Hepatocyte (in vitro differentiated cells): ENCODE measurements at places on chromosomes 2 and 18. TPM values are rescaled to one million over a fixed set of nuclear protein-coding genes. Genes with fewer than 3 reads are reported as not detected.

RPIA gene
- total RNA-seq: 7.0 and 7.7 TPM in 2 replicates

SULT1C3 gene
- total RNA-seq: 1.00 TPM in 1 of 2 replicates, not detected in the other

C2orf80 gene
- total RNA-seq: not detected in 2 replicates

- DNase-seq: peak; percentile 10
Observed at GRCh38 chr2:215528555-215528954, 92.7 kb upstream of the FN1 start.

DNA sequence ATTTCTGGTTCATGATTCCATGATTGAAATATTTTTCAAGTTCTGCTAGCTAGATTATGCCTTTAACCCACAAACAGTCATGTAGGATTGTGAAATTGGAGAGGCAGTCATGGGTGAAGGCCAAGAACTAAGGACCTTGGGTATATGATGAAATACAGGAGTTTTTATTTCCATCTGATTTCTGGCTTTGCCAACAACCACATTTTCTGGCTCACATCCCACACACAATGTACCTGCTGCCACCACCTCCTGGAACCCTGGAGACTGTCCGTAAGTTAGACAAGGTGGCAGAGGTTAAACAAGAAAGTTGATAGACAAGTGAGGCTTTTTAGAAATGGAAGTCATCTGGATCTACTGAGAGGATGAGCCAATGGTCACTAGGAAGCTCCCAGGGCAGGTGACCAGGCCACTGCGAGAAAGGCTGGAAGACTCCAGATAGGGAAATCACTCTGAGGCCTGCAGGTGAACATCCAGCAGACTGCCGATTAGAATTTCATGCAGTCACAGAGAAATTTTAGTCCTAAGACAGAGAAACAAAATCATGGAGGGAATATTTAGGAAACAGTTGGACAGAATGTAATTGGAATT lies 402.0 kb downstream of the ALK start:
- DNase-seq: peak; percentile 15

- peak; percentile 70 for DNase-seq
Observed at GRCh38 chr2:231037731-231038482, 584 bp downstream of the C2orf72 start.

DNA sequence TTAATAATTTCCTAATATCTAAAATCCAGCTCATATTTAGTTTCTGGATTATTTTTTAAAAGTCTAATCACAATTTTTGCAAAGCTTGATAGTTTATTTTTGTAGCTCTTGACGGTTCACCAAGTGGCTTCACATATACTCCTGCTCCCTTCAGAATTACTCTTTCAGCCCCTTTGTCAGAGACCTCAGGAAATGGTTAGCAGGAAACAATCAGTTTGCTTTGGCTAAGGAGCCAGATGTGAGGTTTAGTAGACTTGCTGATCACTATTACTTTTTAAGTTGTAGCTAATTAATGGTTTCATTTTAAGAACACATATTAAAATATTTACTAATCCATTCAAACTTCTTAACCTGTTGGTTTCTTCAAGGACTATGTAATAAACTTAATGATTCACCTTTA lies 2.3 kb downstream of the RBBP8 start:
- DNase-seq: no peak

DNA sequence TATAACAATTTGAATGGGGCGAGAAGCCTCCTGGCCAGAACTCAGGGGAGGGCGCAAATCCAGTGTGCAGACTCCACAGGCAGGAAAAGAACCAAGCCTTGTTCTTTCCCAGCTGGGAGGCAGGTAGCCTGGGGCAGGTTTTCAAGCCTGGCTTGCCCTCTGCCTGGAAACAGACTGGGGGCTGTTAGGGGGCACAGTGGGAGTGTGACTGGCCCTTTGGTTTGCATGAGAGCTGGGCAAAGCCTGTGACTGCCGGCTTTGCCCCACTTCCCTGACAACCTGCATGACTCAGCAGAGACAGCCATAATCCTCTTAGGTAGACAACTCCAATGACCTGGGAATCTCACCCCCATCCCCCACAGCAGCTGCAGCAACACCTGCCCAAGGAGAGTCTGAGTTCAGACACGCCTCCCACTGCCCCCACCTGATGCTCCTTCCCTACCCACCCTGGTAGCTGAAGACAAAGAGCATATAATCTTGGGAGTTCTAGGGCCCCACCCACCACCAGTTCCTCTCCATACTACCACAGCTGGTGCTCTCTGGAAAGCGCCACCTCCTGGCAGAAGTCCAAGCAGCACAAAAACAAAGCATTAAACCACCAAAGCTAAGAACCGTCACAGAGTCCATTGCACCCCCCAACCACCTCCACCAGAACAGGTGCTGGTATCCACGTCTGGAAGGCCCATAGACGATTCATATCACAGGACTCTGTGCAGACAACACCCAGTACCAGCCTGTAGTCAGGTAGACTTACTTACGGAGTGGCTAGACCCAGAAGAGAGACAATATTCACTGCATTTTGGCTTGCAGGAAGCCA lies 402.5 kb downstream of the STK39 start:
- DNase-seq: peak; percentile 26

DNA sequence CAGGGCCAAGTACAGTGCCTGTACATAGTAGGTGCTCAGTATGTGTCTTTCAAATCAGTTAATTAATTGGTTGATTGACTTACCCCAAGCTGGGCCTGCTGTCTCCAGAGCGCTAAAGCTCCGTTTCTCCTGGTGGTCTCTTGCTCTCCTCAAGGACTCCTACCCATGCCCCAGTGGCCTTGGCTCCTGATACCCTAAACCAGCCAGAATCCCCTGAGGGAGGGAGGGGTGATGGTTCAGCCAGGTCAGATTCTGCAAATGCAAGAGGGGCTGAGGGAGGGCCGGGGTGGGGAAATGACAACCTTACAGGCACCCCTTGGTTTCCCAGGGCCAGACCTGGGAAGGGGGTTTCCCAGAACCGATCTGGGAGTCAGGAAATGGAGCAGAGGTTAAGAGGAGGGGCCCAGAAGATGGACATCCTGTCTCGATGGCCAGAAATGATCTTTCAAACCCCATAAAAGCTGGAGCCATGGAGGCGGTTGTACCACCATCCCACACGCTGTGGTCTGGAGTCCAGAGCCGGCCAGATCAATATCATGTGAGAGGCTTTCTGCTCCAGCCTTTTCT lies 209.1 kb downstream of the TNS1 start:
- no peak for DNase-seq

DNA sequence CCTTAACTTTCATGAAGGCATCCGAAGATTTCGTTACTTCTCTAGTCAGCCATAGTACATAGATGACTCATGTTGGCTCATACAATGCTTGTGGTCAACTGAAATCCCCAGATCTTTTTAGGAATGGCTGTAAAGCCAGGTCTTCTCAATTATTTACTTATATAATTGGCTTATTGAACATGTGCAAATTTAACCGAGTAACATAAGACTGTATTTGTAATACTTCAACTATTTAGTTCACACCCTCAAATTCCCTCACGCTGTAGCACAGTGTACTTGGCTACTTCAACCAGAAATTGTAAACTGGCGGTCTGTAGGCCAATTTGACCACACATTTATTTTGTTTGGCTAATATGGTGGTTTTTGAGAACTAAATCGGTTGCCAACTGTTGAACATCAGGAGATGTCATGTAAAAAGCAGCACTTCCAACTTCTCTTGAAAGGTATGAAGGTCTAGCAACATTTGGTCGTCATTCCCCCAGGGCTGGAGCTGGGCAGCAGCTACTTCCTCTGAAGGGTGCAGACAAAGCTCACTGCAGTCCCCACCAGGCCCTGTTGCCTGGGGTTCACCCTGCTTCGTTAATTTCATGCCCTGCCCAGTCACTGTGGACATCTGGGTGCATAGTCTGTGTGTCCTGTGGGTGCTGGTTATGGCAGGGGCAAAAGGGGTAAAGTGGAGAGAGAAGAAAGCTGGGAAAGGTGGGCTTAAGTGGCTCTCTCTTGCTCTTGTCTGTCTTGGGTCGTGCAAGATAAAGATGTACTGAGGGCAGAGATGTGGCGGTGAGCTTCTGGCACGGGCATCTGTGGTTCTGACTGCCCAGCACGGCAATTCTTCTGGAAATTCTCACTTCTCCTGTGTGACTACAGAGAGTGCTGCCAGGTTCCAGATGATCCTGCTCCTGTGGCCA lies 3.2 kb upstream of the SH3RF3 start:
- no peak for DNase-seq

DNA sequence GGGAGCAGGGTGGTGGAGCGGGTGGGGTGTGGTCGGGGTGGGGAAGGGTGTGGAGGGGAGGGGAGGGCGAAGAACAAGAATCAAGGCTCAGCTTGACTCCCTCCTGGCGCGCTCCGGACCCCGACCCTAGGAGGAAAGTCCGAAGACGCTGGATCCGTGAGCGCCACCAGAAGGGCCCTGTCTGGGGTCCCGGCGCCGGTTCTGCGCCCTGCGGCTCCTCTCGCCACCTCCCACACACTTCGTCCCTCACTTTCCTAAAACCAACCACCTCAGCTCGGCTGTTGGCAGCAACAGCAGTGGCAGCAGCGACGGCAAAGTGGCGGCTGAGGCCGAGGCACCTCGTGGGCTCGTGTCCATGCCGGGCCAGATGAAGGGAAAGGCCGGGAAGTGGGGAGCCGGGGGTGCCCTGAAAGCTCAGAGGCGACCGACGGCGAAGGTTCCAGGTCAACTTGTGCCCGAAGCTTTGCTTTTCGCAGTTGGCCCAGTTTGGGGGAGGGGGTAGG lies 2.1 kb downstream of the KLHL14 start:
- DNase-seq: peak; percentile 11

- peak; percentile 30 for DNase-seq
Observed at GRCh38 chr2:237234268-237234667, 148.6 kb downstream of the COPS8 start.

GRCh38 chr18:32422201-32422600 lies 48.5 kb downstream of the GAREM1 start:
- no peak for DNase-seq
